ENCODE measurements at places on chromosomes 16 and 17. TPM values are rescaled to one million over a fixed set of nuclear protein-coding genes. Genes with fewer than 3 reads are reported as not detected.

Gene ZNF785
- 3.2 TPM for total RNA-seq

Gene ABCC11
- not detected for total RNA-seq

- DNase-seq: no peak
Observed at GRCh38 chr16:50584033-50584722, 36.0 kb downstream of the NKD1 start.

- no peak for DNase-seq
Observed at GRCh38 chr16:78094166-78094565, 5.3 kb upstream of the WWOX start.
